ENCODE measurements at places on chromosomes 11 and 22.
A peak's percentile ranks its signal among the peaks of the same experiment; 100 is the strongest.

DNA sequence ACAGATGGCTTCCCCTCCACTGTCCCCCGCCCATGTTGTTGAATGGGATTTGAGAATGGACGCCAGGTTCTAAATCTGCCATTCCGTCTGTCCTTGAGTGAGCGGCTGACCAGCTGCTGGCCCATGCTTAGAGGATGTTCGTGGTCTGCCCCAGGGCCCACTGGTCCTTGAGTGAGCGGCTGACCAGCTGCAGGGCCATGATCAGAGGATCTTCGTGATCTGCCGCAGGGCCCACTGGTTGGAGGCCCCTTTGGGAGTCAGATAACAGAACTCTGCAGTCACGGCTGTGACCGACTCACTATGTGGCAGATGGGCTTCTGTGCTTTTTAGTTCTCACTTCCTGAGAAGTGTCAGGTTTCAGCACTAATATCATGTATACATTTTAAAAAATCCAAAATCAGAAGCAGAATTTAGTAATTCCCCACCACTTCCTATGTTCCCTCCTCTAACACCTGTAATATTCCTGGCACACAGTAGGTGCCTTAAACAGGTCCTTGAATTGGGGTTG is 54.1 kb downstream of the MICAL3 start:
- DNase-seq, result no peak

GRCh38 chr11:7672276-7672959 is 882 bp downstream of the CYB5R2 start:
- DNase-seq, result no peak

DNA sequence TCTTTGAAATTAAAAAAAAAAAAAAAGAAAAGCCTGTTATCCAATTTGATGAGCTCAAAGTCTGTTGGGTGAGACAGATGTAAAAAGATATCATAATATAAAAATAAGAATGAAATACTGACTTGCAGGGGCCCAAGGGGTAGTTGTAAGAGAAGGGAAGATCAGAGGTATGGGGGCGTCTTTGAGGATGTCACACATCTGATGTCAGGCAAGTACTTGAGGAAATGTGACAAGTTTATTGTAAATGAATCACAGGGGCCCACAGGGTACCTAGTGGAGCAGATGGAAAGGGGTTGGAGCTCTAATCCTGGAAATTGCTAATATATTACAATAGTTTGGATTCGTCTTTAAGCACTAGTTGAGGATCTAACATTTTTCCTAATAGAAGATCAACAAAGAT is 131.6 kb downstream of the MAML2 start:
- DNase-seq, result peak; percentile 44

GRCh38 chr22:23566705-23567475 is 13.2 kb downstream of the IGLL1 start:
- DNase-seq, result peak; percentile 29

- DNase-seq, result no peak
Measured at GRCh38 chr22:49810363-49811019, 17.2 kb downstream of the BRD1 start.

DNA sequence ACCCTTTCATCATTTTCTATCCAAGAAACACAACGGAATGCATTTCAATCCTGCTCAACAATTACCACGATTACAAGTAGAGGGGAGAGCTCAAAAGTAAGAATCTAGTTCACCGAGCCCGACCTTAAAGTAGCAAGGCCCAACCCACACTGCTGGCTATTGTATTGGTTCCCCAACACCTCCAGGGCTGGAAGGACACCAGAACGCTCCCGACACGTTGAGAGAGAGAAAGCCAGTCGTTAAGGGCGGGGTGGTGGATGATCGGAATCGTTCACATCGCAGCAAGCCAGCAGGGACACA is 690 bp downstream of the CKAP5 start:
- DNase-seq, result no peak

- peak; percentile 82 for DNase-seq
Measured at GRCh38 chr11:119323532-119324033, 6.7 kb upstream of the MCAM start.

GRCh38 chr22:40533712-40534378 is 102.7 kb downstream of the MRTFA start:
- peak; percentile 41 for DNase-seq

DNA sequence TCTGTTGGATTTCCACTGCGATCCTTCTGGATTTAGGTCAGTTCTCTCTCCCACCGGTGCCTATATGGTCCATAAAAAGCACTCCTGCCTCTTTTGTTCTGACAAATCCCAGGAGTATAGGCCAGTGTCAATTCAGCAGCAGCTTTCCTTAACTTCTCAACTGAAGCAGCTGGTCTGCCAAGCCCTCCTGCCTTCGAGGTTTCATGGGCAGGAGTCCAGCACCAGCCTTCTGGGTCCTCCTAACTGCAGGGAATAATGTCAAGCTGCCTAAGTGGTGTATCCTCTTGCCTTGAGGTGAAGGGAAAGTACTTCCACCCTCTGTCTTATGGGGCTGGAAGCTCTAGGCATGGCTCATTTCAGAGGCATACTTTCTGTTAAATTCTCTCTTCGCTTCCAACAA is 149.4 kb upstream of the NCAM1 start:
- no peak for DNase-seq

Measured in CD4-positive, alpha-beta T cell (primary cell).